ENCODE measurements at places on chromosomes 11 and 22.

DNA sequence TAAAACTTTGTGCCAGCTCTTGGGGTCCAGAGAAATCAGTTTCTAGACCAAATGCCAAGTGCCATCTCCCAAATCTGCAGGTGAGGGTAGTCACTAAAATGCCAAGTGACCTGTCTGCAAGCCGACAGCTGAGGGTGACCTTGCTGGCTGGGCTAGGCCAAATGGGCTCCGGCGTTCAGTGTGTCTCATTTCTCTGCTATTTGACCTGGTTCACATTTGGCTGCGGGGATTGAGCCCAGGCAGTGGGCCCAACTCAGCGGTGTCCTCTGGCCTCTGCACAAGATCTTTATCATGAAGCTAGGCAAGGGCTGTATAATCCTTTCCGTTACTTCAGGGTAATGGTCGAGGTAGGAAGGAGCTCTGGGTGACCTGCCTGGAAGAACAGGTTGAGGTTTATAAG is 87.5 kb downstream of the SNX19 start:
- no peak for DNase-seq

- DNase-seq = no peak
These were observed 378.7 kb upstream of the RAG2 start for GRCh38 chr11:36976741-36977140.

DNA sequence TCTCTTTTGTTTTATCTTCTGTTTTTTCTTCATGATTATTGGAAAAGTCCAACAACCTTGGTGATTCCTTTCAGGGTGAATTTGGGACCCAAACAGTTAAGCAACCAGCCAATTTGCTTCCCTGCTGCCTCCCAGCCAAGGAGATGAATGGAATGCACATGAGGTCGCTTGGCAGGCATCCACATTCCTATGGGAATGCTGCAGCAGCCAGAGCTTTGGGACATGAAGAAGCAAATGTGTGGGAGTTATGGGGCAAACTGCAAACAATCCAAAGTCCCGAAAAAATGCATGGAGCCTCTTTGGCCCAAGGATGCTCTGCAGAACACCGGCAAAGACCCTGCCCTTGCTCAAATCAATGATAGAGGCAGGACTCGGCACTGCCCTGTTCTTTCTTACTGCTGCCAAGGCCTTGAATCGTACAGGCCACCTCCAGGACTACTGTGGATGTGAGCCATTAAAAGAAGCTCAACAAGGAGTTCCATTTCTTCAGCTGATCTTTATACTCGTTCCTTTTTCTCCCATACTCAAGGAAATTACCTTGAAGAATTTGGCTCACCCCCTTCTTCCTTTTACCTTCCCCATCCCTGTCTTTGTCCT is 117.3 kb upstream of the TEAD1 start:
- DNase-seq = no peak

DNA sequence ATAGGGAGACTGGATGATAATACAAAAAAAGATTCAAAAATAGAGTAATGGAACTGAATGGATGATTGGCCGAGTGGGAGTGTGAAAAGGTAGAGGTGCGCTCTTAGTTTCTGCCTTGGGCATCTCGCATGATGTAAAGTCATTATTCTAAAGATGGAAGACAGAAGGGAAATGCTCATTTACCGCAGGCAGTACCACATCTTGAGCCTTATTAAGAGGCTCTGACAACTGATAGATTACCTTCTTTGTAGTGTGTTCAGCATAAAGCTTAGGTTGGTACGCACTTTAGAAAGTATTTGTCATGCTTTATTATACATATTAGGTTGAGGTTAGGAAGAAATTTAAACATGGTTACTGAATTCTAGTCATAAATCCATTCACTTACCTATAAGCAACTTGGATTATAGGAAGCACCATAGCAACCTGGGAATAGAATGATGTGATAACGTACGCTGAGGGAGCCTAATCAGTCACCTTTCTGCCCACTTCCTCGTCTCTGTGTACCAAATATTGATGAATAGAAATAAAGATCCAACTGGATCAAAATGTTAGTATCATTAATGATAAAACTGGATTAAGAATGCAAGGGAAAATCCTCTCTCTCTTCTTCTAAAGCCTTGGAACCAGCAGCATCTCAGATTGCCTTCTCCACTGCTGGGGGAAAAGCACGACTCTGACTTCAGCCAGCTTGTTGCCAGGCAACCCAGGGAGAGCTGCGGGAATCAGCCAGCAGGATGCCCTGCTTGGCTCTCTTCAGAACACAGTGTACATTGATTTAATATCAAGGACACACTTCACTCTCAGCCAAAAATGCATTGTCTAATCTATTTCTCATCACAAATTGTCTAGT is 29.0 kb upstream of the VWA5A start:
- DNase-seq = no peak

DNA sequence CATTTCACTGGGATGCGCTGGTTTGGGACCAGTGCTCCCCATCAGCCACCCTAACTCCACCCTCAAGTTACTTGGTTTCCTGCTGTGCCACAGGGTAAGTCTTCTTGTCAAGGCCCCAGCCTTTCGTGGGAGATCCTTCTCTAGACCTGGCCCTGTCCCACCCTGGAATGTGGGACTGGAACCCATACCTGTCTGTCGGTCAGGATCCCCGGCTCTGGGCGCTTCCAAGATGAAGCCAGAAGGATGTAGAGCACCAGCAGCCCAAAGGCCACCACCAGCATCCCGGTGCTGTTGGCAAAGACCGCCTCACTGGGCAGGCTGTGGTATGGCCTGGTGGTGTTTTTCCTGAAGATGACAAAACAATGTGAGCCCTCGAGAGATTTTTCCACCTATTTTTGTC is 10.9 kb downstream of the CYB561A3 start:
- DNase-seq = no peak

DNA sequence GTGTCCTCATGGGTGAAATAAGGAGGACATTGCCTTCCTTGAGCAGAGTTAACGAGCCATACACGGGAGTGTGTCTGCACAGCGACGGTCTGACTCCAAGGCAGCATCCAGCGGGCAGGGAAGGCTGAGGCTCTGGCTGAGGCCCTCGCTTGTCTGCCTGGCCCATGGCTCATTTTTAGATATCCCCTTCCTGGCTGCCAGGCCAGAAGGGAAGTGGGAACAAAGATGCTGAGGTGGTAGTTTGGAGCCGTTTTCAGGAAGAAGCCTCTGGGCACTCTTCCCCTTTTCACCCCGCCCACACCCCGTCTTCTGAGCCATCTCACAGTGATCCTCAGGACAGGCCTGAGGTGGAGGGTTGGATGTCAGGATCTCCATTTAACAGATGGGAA is 3.0 kb upstream of the SLCO2B1 start:
- no peak for DNase-seq

DNA sequence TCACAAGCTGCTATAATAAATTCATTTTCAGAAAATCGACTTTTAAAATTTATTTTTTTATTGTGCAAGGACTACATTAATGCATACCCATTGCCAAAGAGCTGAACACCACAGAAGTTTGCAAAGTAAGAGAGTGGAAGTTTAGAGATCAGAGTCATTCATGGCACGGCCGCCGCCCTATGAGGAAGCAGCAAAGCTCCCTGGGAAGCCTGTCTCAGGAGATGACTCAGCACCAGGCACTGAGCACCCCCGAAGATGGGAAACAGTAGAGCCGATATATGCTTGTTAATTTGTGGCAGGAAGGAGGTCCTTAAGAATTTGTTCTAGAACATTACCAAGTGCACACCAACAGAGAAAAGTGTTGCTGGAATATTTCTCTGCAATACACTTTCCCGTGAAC is 693.7 kb downstream of the OPCML start:
- no peak for DNase-seq

DNA sequence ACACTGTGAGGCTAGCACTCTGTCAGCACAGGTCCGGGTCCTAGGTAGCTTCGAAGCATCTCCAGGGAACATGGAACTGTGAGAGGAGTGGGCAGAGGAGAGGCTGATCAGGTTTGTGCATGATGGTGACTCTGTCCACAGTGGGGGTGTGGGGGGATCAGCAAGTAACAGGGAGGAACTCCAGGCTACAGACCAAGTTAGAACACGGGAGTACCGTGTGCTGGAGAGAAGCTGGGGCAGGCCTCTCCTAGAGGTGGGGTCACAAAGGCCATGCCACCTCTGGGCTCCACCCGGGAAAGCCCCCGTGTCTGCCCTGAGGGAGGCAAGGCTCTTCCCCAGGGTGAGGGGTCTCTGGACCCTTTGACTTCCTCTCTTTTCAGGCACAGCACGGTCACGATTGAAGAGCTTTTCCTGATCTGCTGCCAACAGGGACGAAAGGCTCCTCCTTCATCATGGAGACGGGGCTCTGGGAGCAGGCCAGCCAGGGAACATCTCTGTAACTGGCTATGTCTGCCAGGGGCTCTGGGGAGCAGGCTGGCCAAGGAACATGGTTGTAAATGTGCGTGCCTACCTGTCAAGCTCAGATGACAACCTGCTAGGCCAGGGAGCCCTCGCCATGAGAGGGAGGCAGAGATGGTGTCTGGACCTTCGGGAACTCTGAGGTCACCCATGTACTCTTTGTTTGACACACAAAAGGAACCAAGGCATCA is 1476.1 kb downstream of the BRD1 start:
- DNase-seq = no peak

DNA sequence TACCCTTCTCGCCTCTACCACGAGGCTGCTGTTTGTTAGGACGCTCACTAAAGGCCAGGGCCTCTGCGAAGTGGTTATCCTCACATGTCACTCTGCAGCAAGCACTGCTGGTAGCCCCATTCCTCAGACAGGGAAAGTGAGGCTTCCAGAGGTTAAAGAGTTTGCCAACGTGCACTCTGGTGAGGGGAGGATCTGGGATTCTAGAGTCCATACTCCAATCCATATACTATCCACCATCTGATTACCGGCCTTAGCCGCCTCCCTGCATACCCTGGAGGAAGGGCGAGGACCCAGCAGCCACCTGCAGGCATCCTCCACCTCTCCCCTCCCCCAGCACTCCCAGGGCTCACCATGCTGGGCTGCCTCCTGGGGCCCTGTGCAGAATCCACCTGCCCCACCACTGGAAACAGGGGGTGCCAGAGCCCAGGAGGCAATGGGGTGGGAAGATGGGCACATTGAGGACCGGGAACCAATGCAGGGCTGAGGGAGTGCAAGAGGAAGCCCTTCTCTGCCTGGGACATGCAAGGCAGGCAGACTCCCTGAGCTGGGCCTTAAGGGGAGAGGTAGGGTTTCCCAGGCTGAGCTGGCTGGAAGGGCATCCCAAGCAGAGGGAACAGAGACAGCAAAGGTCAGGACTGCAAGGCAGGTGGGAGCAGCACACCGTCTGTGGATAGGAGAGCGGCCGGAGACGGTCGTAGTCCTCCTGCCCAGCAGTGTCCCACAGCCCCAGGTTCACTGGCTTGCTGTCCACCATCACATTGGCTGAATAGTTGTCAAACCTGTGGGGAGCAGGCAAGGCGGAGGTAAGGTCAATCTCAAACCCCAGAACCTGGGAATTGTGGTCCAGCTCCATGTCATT is 11.7 kb downstream of the RAC2 start:
- no peak for DNase-seq

- DNase-seq = no peak
These were observed 230.7 kb downstream of the FAT3 start for GRCh38 chr11:92455210-92455790.

DNA sequence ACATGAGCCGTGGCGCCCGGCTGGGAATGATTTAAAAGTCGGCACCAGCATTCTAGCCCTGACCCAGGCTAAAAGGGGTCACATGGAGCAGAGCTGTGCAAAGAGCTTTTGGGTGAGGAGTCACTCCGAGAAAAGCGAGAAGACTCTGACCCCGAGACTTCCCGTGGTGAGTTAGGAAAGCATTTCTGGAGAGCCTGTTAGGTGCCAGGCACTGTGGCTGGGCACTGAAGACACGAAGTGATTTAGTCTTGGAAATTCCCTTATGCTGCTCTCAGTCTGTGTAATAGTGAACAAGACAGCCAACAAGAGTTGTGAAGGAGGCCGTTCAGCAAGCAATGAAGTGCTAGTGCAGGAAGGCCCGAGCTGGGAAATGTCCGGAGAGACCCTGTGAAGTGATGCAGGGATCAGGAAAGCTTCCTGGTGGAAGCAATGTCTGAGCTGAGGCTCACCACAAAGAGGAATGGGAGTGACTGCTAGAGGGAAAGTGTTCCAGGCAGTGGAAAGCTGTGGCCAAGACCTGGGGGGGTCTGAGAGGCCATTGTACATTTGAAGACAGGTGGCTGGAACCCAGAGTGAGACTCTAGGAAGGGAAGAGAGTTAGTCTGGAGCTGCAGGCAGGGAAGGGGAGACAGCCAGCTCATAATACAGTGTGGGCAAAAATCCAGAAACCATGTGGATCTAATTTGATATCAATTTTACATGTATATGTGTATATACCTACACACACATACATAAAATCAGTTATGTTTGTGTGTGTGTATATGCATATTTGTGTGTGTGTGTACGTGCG is 31.6 kb downstream of the MARK2 start:
- no peak for DNase-seq

DNA sequence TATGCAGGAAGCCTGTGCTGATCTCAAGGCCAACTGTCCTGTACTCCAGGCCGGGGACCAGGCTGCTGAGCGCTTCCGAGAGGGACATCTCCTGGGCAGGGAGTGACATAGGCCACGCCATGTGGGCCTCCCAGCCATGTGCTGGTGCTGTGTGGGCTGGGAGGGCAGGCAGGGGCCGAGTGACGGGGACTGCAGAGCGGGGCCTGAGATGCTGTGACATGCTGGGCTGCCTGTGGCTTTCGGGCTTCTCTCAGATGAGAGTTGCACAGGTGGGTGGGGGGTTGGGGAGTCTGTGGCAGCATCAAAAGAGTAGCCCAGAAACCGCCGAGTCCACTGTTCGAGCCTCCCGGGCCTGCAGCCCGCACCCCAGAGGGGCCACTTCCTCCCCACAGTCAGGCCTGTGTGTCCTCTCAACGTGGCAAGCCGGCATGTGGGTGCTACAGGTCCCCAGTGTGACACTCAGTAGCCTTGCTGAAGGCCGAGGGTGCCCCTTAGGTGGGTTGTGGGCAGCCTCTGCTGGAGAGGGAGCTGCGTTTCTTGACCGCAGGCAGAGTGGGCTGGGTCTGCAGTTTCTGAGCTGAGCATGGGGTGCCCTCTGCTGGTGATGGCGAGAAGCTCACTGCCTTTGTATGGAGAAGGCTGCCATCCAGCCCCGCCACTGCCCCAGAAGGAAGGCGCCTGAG is 101.2 kb downstream of the BCR start:
- peak; percentile 62 for DNase-seq

- no peak for DNase-seq
These were observed 459 bp downstream of the SF3B2 start for GRCh38 chr11:66052664-66052982.

DNA sequence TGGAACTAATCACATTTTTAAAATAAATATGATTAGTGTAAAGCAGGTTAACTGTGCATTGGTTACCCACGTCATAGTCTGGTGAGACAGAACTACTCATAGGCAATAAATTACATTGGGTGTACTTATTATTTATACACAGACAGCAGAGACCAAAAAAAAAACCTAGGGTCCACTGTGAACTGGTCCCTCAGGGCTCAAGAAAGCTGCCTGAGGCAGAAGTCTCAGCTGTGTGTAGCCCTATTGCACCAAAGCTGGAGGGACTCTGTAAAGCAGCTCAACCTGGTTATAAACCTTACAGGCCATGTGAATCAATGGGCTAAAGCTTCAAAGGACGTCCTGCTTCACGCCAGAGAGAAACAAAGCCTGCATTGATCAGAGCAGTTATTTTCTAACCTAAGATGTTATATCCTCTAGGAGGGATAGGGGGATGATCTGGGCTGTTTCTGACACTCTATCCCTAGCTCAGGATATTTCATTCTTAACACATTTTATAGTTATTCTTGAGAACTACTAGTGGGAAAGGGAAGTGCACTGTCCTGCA is 432.2 kb upstream of the ANO3 start:
- no peak for DNase-seq

Data from activated CD8-positive, alpha-beta memory T cell treated with anti-CD3 and anti-CD28 coated beads for 4 hours (primary cell).